DMS153 (cell line): ENCODE measurements at places on chromosomes 4 and X.

- no peak for DNase-seq
These were observed 335.2 kb downstream of the ADAM29 start for GRCh38 chr4:175253184-175253902.

DNA sequence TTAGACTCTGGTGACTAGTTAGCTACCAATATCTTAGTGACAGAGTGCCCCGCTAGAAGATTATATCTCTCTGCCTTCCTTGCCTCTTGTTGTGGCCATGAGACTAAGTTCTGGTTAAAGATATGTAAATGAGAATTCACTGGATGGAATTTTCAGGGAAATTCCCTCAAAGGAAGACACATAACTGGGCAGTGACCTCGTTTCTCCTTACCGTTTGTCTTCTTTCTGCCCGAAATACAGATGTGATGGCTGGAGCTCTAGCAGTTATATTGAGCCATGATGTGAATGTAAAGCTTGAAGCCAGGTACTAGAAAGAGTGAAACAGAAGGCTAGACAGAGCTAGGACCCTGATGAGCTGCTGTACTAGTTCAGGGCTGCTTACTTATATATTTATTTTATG is 80.5 kb downstream of the FHDC1 start:
- no peak for DNase-seq

DNA sequence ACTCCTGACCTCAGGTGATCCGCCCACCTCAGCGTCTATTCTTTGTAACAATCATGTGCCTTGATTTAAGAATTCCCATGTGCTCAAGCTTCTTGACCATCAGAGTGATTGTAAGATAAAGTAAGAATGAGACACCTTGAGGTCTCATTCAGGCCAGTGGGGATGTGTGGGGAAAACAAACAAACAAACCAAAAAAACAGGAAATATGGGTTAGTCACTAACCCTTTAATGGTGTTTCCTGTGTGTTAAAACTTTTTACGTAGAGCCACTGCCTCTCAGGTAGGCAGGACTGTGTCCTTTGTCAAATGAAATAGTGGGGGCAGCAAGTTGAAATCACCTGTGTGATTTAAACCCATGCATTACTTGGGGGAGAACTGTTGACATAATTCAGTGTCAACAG is 91.5 kb upstream of the DHRSX start:
- DNase-seq = no peak

GRCh38 chr4:140112576-140112975 is 41.4 kb downstream of the MAML3 start:
- no peak for DNase-seq

GRCh38 chrX:113793563-113793962 is 790.3 kb upstream of the HTR2C start:
- DNase-seq = no peak
